ENCODE measurements at places on chromosomes 7 and 10. TPM values are rescaled to one million over a fixed set of nuclear protein-coding genes. Genes with fewer than 3 reads are reported as not detected.

The CPA1 gene
- 0.67 TPM for total RNA-seq

The ASCC1 gene
- total RNA-seq = 54.5 TPM

The LIPN gene
- not detected for total RNA-seq

The TAS2R41 gene
- not detected for total RNA-seq

DNA sequence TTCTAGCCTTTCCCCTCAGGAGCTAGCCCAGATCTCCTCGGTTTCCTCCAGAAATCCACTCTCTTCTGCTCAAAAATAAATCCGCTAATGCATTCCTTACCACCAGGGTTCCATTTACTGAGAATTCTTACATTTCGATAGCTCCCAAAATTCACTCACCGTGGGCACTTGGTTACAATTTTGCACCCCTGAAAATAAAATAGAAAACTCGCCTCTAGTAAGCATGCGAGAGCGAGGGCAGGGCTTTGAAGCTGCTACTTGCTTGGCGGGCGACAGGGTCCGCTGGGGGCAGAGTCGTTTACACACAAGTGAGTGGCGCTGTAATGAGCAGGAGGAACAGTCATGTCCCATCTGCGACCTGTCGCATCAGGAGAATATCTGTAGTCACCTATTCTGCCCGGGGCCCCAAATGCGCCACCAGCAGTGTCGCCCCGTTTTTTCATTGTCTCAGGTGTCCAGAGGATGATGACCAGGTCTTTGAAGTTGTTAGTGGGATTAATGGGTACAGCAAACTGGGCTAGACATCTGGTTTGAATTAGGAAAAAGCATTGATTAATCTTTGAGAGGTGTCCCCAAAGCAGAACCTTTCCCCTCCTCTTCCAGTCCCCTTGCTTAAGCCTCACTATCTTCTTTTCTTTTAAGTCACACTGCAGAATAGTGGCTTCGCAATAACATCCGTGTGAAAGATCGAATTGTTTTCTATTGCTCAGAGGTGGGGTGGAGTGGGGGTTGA is 1.2 kb upstream of the MEOX2 start:
- DNase-seq = no peak

GRCh38 chr7:122463631-122464030 is 159.1 kb upstream of the FEZF1 start:
- no peak for DNase-seq

GRCh38 chr7:158495786-158496185 is 91.8 kb downstream of the PTPRN2 start:
- no peak for DNase-seq

- no peak for DNase-seq
Observed at GRCh38 chr10:76456197-76456596, 1024.8 kb downstream of the LRMDA start.

DNA sequence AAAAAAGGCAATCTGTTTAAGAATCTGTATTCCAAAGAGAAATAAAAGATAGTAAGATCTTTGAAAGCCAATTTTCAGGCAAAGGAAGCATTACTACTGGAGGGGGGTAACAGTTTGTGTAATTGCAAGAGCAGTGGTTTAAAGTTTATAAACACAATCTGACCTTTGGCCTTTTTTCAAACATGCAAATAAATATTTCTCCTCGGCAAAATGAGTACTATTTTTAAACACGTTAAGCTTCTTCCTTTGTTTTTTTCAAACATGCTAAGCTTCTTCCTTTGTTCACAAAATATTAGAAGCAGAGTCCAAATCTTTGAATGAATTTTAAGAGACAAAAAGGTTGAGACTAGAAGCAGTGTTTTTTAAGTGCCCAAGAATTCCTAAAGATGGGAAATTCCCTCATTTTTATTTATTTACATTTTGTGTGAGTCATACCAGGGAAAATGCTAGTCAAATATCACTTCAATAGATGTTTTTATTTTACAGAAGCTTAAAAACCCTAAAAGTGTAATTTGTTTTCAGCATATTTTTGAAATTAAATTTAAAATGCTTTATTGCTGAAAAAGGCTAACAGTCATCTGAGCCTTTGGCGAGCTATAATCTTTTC is 229.3 kb downstream of the GPR37 start:
- DNase-seq = no peak
